Activated T-cell treated with anti-CD3 and anti-CD28 coated beads, Interleukin-2, amount 50 U/mL, for 72 hours (primary cell): ENCODE measurements at places on chromosomes 16 and 17. TPM values are rescaled to one million over a fixed set of nuclear protein-coding genes. Genes with fewer than 3 reads are reported as not detected.

GRCh38 chr17:33602981-33603380 is 309.9 kb upstream of the ASIC2 start:
- H3K4me3 ChIP-seq, result no peak overlapping the region
- no peak for DNase-seq
- H3K4me1 ChIP-seq, result no peaks in the 10 kb centered on the region
- peaks cover 5% of the 10 kb centered on the region for H3K27me3 ChIP-seq
- H3K27ac ChIP-seq, result no peak overlapping the region

DNA sequence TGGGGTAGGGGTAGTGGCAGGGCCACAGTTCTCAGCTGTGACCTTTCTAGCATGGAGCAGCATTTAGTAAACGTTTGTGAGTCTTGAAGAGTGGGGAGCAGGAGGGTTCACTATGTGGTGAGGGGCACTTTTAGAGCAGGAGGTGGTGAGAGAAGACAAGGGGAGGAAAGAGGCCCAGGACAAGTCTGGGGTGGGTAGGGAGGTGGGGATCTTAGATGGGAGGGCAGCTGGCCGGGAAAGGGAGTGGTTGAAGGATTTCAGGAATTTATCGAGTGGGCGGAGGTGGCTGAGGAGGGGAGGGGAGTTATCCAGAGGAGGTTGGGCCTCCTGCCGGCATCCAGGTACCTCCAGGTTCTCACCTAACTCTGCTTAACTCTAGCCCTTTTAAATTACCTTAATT is 1.9 kb downstream of the CLEC16A start:
- H3K27me3 ChIP-seq, result no peaks in the 10 kb centered on the region
- H3K4me1 ChIP-seq, result peaks cover 71% of the 10 kb centered on the region
- H3K27ac ChIP-seq, result peak overlapping the region; percentile 55
- H3K4me3 ChIP-seq, result peak overlapping the region; percentile 92
- H3K36me3 ChIP-seq, result no peaks in the 10 kb centered on the region

- DNase-seq, result peak; percentile 14
- peaks cover 8% of the 10 kb centered on the region for H3K27me3 ChIP-seq
- no peaks in the 10 kb centered on the region for H3K36me3 ChIP-seq
- H3K4me3 ChIP-seq, result peak overlapping the region; percentile 55
- H3K4me1 ChIP-seq, result peaks cover 24% of the 10 kb centered on the region
- peak overlapping the region; percentile 69 for H3K27ac ChIP-seq
These were observed 18.1 kb upstream of the LCMT1 start for GRCh38 chr16:25093208-25094061.

DNA sequence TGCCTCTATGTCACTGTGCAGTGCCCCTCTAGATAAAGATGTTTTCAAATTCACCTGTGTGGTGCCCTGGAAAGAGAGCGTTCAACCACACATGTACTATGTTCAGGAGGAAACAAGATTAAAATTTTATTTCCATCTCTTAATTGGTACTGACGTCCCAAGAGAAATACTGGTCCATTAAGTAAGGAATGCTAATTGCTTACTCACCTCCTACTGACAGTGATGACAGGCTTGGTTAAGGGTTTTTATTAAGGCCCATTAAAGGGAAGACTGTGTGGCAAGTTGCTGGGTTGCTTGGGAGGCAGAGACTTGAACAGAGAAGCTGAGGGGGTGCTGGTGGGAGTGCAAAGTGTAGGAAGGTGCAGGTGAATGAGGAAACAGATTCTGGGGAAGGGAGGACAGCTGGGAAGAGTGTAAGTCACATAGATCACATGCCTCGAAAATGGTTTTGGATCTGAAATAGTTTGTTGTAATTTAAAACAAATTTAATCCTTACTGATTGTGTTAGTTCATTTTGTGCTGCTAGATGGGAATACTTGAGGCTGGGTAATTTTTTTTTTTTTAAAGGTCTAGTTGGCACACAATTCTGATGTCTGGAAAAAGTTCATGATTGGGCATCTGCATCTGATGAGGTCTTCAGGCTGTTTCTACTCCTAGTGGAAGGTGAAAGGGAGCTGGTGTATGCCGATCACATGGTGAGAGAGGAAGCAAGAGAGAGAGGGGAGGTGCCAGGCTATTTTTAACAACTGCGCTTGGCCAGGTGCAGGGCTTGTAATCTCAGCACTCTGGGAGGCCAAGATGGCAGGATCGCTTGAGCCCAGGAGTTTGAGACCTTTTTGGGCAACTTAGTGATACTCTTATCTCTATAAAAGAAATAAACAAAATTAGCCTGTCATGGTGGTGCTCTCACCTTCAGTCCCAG is 140.5 kb downstream of the CACNG3 start:
- DNase-seq, result no peak
- no peak overlapping the region for H3K27ac ChIP-seq
- no peak overlapping the region for H3K4me3 ChIP-seq
- H3K27me3 ChIP-seq, result peaks cover 16% of the 10 kb centered on the region
- no peaks in the 10 kb centered on the region for H3K4me1 ChIP-seq
- H3K36me3 ChIP-seq, result no peaks in the 10 kb centered on the region

Gene TELO2
- total RNA-seq, result 28.6 TPM

- H3K27me3 ChIP-seq, result no peaks in the 10 kb centered on the region
- peaks cover 28% of the 10 kb centered on the region for H3K4me1 ChIP-seq
- DNase-seq, result no peak
- H3K36me3 ChIP-seq, result no peaks in the 10 kb centered on the region
- no peak overlapping the region for H3K4me3 ChIP-seq
- no peak overlapping the region for H3K27ac ChIP-seq
These were observed 19.4 kb downstream of the CEP295NL start for GRCh38 chr17:78883533-78884131.
